ENCODE measurements at places on chromosomes 2 and 18.

- DNase-seq = no peak
Observed at GRCh38 chr2:102789349-102790090, 27.7 kb downstream of the TMEM182 start.

GRCh38 chr2:143729296-143729814, 600.1 kb downstream of the ARHGAP15 start:
- no peak for DNase-seq

GRCh38 chr2:3481736-3482362, 37.5 kb downstream of the ADI1 start:
- DNase-seq = no peak

- no peak for DNase-seq
Observed at GRCh38 chr2:76851000-76851399, 671.2 kb downstream of the LRRTM4 start.

DNA sequence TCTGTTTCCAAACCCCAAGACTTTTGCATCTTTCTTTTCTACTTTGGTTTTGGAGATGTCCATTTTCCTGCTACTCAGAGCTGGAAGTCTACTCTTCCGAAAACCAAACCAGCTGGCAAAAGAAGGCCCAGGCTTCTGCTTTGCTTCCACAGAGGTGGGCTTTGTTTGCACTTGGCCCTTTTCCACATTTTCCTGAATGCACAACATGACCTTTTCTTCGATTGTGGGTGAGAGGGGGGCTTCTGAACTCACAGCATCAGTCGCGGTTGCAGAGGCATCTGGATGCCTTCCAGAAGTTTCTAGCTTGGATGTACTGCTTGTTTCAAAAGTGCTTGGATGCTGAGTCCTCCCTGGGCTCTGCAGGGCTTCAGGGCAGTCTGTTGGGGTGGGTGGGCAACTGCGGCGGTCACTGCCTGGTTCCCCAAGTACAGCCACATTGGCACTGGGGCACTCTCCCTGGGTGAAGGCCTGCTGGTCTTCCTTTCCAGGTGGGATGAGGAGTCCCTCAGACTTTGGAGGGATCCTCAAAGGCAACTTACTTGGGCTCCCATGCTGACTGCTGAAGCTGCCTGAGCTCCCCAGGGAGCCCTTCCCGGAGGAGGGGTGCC, 112.3 kb upstream of the LYPD1 start:
- DNase-seq = no peak

- no peak for DNase-seq
Observed at GRCh38 chr2:170204298-170204951, 26.5 kb downstream of the MYO3B start.

GRCh38 chr2:48343571-48344440, 186.1 kb upstream of the STON1 start:
- peak; percentile 44 for DNase-seq

DNA sequence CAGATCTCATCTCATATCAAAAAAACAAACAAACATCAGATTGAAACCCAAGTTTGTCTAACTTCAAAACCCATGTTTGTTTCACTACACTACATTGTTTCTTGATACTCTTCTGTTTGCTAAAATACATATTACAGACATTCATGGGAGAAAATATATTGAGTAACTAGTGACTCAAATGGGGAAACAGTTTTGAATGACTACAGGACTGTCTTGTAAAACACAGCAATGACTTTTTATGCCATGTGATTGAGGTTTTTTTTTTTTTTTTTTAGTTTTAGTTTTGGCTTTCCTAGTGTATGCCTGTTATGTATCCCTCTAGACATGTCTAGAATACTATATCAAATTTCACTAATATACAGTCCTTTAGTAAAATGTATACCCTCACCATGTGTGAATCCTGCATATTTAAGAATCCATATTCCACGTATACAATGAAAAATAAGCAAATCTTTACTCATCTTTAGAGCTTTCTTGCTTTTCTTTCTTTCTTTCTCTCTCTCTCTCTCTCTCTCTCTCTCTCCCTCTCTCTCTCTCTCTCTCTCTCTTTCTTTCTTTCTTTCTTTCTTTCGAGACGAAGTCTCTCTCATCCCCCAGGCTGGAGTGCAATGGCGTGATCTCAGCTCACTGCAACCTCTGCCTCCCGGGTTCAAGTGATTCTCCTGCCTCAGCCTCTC, 46.6 kb upstream of the SERTAD2 start:
- DNase-seq = no peak

GRCh38 chr2:220703279-220703678, 868.8 kb downstream of the EPHA4 start:
- no peak for DNase-seq

- DNase-seq = no peak
Observed at GRCh38 chr2:20914087-20914486, 91.2 kb upstream of the LDAH start.

DNA sequence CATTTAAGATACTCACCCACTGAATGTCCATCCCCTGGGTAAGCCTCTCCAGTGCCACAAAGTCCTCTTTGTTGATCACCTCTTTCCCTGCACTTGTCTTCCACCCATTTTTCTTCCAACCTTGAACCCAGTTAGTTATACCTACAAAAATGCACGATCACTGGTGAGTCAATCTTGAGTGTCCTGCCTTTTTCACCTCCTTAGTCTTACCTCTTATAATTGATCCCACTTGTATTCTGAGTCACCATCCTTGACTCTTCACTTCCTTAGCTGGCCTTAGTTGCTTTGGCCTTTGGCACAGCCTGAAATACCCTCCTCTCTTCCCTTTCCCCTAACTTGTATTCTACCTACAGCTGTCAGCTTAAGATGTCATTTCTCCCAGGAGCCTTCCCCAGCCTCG, 10.2 kb downstream of the RNASEH1 start:
- DNase-seq = no peak

GRCh38 chr2:31329081-31329625, 85.4 kb downstream of the XDH start:
- DNase-seq = no peak

DNA sequence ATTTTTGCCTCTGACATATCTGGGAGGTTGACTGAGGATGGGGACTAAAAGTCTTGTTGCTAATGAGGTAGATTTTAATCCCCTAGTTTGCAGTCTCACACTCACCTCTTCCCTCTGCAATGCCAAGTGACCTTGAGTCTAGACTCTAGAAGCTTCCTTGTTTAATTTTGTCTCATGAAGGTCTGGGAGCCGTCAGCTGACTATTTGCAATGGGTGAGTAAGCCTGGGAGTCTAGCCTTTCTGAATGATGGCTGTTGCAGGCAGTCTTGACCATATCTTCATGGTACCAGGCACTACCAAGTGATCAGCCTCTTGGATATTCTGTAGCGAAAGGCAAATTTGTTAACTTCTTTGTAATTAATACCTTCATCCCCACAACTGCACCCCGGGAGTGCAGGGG, 61.2 kb downstream of the ARHGAP15 start:
- DNase-seq = no peak

GRCh38 chr2:44866152-44866551, 75.3 kb upstream of the SIX3 start:
- DNase-seq = no peak

- DNase-seq = no peak
Observed at GRCh38 chr2:54416166-54416813, 39.8 kb upstream of the SPTBN1 start.

DNA sequence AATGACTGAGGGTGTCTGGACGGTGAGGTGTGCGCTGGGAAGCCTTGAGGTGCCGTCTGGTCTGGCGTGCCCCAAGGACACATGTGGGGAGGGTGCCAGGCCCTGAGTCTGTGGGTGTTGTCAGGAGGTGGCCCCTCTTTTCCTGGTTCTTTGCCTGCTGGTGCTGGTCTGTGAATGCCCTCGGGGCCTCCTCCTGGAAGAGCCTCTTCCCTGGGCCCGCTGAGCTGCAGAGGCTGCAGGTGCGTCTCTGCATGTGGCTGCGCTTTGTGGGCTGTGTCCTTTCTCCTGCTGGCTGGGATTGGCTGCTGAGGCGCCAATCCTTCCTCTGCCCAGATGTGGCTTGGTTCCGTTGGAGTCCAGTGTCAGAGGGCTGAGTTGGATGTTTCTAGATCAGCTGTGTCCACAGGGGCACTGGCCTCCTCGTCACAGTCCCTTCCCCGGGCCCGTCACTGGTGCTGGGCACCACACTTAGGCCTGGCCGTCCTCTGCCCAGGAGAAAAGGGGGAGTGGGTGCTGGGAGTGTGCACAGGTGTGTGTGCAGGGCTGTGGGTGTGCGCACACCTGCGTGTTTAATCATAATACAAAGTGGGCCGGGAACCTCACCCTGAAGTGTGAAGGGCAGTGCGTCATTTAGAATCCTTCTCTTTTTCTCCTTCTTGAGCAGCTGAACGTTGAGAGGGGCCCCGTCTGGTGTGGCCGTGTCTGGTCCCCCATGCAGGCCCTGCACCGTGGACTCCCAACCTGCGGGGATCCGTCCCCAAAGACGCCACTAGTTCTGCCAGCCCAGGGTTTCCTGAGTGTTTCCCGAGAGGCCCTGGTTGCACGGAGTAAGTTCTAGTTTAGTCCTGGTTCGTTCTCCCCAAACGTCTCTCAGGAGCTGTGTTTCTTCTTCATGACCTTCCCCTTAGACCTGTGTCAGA, 35.5 kb downstream of the RTP5 start:
- no peak for DNase-seq

DNA sequence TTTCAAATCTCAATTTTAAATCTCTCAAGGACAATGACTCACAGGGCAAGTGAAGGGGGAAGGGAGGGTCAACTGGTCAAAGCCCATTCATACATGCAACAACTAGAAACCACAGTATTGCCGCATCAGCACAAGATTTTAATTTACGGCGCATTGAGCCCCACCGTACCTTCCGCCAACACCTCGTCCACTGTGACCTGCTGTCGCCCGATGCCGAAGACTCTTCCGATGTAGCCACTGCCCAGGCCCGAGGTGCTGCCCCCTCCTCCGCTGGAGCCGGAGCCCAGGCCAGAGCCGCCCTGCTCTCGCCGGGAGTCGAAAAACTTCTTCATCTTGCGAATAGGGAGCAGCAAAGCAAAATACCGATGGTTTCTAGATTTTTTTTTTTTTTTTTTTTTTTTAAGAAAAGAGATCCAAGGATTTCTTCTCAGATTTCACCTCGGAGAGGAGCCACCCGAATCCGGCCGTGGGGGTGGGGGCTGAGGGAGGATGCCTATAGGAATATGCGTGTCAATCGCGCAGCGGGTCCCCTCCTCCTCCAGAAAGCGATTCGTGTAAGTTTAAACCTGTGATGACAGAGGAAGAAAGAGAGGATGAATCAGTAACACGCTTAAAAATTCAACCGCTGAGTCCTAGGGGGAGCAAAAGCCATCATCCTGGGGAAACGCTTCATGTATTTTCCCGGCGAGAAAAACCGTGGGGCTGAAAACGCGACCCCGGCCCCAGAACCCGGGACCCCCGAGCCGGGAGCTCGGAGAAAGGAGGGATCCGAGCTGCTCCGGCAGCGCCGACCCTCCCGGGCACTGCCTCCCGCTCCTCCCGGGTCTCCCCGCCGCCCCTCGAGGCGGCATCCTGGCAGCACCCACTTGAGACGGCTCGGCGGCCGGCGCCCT, 584 bp downstream of the AAK1 start:
- peak; percentile 47 for DNase-seq

- no peak for DNase-seq
Observed at GRCh38 chr2:233801357-233802131, 23.4 kb downstream of the MROH2A start.

DNA sequence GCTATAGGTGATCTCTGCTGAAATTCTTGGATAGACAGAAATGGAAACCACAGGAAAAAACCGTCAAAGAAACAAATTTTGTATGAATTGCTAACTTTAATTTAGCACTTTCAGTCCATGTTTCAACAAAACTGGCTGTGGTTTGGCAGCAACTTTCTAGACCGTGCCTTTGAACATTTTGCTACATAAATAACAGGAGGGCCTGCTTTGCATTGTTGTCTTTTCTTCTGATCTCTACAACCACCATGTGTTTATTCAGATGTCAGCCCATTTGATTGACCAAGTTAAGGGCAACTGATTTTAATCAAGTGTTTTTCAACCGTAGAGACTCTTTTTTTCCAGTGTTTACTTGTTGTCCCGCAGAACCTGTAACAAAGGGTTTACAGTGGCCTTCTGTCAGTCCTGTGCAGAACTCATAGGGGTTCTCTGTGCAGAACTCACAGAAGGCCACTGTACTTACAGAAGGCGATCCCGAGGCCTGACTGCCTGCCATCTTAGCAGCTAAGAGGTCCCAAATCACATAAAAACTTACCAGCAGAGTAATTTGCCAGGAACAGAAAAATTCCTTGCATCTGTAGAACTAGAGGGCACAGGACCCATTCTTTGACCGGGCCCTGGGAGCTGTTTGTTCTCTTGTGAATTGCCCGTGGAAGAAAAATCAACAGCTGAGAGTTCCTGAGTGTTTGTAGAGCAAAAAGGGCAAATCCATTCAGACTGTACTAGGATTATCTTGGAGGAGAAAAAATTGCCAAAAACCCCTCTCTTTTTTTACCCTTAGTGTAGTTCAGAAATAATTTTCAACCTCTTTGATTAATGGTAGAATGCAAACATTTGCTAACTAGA, 120.6 kb downstream of the PRKRA start:
- DNase-seq = no peak

GRCh38 chr2:173754837-173755236, 210.3 kb downstream of the SP3 start:
- DNase-seq = no peak

DNA sequence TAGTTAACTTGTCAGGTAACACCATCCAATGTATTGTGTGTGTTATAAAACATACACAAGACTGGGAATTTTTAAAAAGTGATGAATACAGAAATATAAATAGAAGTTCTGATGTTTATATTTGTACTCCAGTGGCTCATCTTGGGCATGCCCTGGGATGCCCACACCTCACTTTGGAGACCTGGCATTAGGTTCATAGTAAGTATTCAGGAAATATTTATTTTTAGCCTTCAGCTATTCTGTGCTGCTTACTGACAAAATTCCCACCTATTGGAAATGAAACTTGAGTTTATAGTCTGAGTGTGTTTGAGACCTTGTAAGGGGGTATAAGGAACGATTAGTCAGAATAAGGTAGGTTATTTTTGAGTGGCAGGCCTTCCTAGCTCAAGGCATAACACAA, 67.5 kb downstream of the MYO1B start:
- DNase-seq = no peak

DNA sequence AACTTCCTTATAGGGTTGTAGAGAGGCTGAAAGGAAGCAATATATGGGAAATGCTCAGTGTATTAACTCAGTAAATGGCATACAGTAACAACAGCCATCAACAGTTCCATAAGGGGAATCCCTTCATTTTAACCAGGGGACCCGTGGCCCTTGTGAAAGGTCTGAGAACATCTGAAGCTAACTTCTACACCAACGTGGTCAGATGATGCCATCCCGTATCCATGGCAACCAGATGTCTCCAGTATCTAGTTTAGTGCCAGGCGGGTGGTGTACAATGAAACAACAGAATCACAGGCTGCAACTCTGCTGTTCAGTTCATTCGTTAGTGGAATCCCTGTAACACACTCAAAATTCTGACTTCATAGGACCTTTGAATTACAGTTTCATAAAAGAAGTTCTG, 162.3 kb downstream of the TGIF1 start:
- DNase-seq = no peak

DNA sequence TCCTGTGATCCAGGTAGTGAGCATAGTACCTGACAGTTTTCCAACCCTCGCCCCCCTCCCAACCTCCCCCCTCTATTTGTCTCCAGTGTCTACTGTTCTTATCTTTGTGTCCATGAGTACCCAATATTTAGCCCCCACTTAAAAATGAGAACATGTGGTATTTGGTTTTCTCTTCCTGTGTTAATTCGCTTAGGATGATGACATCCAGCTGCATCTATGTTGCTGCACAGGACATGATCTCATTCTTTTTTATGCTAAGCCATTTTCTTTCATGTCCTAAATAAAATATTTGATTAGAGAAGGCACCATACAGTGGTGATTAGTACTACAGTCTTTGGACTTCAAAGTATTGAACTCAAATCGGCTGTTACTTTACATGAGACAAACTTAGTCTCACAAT, 1087.9 kb downstream of the CBLN2 start:
- no peak for DNase-seq

Data from LoVo (cell line).